Fibroblast of gingiva (primary cell): ENCODE measurements at places on chromosomes 3 and 15.

GRCh38 chr3:80521081-80521480 is 753.3 kb upstream of the ROBO1 start:
- no peak for DNase-seq

- no peak for DNase-seq
These were observed 97.3 kb downstream of the AKAP13 start for GRCh38 chr15:85477730-85478129.

DNA sequence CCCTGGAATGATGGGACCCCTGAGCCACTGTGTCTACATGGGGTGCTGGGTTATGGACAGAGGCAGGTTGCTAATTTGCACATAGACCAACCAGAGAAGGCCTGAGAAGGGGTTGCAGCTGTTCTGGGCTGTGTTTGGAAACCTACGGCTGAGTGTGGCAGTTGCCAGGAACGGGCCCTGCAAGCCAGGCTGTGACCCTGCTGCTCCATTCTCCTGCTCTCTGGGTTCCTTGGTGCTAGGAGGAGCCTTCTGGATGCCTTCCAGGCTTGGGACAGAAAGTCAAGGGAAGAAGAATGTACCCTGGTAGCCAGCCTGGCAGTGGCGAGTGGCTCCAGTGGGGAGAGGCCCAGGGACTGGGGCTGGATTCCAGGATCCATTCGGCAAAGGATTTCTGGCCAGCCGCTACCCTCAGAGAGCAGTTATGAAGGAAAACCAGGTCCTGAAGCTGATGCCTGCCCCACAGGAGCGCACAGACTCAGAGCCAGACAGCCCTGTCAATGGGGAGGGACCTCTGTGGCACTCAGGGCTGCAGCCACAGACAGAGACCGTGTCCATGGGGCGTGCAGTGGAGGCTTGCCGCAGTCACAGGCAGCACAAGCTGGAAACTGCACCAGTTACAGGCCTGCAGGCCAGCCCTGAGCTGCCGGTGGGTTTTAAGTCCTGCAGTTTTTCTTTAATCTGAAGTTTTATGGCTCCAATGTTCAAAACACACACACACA is 55.1 kb upstream of the ACAD9 start:
- no peak for DNase-seq

- no peak for DNase-seq
These were observed 1361.4 kb downstream of the ROBO1 start for GRCh38 chr3:78406396-78406795.

DNA sequence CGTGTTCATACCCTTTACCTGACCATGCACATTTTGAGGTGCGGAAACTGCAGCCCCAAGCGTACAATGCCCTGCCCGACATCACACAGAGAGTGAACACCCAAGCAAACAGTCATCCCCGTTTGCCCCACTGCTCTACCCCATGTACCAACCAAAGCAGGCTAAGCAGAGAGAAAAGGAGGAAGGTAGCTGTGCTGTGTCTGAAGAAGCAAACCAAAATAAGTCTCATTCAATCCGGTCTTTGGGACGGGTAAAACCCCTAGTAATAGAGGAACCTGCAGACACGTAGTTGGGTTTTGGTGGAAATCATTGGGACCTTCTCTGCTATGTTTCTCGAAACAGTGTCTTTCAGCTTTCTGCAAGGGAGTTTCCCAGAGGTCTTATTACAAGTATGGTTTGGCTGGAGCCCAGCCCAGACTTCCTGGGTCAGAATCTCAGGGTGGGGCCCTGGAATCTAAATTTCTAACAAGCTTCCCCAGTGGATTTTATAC is 164.6 kb upstream of the HES1 start:
- DNase-seq, result no peak

- no peak for DNase-seq
These were observed 172.2 kb downstream of the PPM1L start for GRCh38 chr3:160928183-160928726.

- no peak for DNase-seq
These were observed 25.2 kb downstream of the GOLGA6D start for GRCh38 chr15:75307778-75308390.

DNA sequence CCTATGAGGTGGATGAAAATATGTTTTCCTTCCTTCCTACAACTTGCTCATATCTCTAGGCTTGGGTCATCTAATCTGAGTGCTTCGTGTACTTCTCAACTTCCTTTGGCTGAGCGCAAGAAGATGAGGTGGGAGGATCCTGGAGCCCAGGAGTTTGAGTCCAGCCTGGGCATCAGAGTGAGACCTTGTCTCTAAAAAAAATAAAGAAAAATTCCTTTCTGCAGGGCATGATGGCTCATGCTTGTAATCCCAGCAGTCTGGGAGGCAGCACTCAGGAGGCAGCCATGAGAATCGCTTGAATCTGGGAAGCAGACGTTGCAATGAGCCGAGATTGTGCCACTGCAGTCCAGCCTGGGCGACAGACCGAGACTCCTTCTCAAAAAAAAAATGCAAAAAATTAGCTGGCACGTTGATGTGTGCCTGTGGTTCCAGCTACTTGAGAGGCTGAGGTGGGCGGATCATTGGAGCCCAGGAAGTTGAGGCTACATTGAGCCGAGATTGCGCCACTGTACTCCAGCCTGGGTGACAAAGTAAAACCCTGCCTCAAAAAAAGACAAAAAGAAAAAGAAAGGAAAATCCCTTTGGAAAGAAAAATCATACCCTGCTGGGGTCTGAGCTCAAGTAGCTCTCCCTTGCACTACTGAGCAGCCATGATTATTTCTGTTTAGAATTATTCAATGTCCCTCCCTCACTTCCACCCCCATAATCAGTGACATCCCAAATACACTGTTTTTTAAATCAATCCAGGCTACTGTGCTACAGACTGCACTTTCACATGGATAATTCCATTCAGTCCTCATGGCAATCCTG is 28.0 kb upstream of the RAB11A start:
- DNase-seq, result peak; percentile 65

DNA sequence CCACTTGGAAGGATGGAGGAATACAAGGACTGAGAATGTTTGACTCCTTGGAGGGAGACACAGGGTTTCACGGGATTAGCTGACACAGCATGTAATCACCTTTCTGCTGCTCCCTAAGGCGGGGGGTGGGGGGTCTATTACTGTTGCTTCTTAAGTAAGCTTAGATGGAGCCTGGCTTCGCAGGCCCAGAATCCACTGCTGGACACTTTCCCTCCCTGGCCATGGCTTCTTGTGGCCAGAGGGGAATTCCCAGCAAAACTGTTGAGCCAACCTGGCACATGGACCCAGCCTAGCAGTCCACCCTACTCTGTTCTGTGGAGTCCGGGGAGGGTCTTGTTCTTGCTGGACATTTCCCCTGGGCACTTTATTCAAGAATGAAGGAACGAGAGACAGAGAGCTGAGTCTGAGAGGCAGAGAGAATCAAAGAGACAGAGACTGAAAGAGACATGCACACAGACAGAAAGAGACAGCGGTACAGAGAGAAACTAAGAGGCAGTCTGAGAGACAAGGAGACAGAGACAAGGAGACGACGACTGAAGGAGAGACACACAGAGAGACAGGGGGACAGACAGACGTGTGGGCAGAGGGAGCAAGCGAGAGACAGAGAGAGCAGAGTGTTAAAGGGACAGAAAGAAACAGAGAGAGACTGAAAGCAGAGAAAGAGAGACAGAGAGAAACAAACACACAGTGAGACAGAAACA is 55.6 kb upstream of the DLG1 start:
- DNase-seq, result no peak

GRCh38 chr15:67146234-67146633 is 80.8 kb downstream of the SMAD3 start:
- DNase-seq, result peak; percentile 27

- no peak for DNase-seq
These were observed 108.8 kb downstream of the CTNNB1 start for GRCh38 chr3:41308119-41308518.

GRCh38 chr3:190356246-190356645 is 31.7 kb upstream of the CLDN16 start:
- DNase-seq, result no peak

- DNase-seq, result no peak
These were observed 42.7 kb upstream of the RASGRF1 start for GRCh38 chr15:79133309-79133708.

- peak; percentile 90 for DNase-seq
These were observed 71.9 kb downstream of the MGLL start for GRCh38 chr3:127750226-127751031.

GRCh38 chr3:194572944-194573491 is 60.2 kb downstream of the TMEM44 start:
- DNase-seq, result peak; percentile 20

DNA sequence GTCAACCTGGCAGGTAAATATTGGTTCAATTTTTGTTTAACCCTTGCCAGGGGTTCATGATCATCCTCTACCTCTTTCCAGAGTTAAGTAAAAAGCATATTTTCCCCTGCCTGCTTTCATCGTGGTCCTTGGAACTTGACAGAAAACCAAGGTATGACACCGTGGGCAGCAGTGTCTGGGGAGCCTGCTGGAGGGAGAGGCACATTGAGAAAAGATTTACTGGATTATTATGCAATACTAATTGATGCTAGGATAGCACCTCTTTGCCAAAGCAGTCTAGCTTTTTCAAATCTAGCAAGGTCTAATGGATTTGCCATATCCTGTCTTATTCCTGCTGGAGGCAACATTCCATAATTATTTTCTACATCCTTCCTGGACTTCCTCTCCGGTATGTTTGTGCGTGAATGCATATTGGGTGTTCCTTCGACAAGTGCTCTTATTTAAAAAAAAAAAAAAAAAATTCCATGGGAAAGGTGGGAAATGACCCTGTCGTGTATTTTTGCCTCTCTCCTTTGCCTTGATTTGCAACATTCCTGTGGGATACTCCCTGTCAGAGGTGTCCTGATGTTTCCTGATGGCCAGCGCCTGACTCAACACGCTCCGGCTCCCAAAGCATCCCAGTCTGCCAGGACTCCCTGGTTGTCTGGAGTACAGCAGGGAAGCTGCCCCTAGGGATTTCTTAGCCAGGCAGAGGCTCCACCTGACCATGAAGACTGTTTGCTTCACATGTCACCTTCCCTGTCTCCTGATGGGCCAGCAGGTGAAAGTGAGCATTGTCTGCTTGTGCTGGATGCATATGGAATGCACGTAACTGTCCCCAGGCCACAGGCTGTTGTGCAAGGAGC is 6.3 kb downstream of the BHLHE40 start:
- DNase-seq, result no peak

GRCh38 chr3:194849166-194849875 is 163.6 kb downstream of the FAM43A start:
- DNase-seq, result no peak

DNA sequence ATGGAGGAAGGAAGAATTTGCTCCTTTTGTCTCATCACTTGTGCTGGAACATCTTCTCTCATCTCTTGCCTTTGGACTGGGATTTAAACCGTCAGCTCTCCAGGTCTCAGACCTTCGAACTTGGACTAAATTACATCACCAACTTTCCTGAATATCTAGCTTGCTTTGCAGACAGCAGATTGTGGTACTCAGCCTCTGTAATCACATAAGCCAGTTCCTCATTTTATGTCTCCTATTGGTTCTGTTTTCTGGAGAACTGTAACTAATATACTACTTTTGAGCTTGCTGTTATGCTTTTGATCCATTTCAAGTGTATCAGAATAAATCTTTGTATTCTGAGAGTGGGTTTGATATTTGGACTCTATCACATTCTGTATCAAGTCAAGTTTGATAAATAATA is 164.3 kb upstream of the VEPH1 start:
- DNase-seq, result no peak

DNA sequence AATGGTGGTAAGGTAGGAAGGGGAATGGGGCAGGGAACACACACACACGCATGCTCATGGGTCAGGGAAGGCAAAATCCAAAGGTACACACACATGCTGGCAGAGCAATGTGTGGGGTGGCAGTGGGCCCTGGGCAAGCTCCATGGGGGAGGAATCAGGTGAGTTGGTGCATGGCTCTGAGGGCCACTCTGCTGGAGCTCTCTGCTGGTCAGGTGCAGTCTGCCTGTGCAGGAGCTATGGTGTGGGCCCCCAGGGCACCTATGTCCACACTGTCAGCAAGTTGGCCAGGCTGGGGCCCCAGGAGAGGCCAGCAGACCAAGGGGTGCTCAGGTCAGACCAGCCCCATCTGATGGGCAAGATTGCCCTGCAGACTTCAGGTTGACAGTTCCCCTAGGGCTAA is 90.1 kb upstream of the GAP43 start:
- DNase-seq, result no peak

- no peak for DNase-seq
These were observed 6.7 kb downstream of the ZBTB47 start for GRCh38 chr3:42660131-42660715.

GRCh38 chr15:68518046-68518445 is 60.7 kb upstream of the CORO2B start:
- DNase-seq, result no peak

DNA sequence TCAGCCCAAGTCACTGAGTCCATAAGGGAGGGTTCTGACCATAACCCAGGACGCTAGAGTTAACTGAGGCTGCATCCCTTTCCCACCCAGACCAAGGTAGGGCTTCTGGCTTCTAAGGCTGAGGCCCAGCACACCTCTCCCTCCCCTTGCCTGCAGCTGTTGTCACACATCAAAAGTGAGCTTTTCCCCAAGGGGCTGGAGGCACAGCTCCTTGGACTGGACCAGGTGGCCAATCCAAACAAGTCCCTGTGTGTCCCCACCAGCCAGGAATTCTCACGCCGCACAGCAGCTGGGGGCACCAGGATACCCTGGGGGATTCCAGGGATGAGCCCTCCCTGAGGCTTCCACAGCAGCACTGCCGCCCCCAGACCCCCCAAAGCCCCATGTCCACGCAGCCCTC is 22.3 kb upstream of the ISLR2 start:
- no peak for DNase-seq

DNA sequence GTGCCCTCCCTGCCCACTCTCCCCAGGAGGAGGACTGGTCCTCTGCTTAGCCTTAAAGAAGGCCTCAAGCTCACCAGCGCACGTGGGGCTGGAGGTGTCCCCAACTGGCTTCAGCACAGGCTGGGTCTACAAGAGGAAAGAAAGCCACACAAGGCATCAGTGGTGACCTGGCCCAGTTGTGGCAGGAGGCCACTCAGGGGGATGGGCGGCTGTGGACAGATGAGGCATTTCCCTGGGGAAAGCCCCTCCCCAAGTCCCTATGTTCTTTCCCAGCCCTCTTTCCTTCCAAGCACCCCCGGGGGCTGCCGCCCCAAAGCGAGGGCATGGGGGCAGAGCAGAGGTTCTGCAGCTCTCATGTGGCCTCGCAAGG is 155.2 kb upstream of the TLE3 start:
- no peak for DNase-seq

- DNase-seq, result no peak
These were observed 21.0 kb downstream of the IFT57 start for GRCh38 chr3:108201258-108201657.

- peak; percentile 93 for DNase-seq
These were observed 22.9 kb downstream of the SMAD6 start for GRCh38 chr15:66724732-66725463.

DNA sequence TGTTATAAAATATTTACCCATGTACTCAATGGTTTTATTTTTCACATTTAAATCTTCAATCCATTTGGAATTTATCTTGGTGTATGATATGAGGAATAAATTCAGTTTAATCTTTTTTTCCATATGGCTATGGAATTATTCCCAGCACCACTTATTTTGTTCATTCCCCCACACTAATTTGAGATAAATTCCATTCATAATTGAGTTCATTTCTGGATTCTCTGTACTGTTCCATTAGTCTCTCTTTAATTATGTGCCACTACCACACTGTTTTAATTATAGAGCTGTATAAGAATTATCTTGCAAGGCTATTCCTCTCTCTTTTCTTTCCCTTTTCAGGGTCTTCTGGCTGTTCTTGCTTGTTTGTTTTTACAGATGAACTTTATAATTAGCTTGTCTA is 34.6 kb downstream of the PDE8A start:
- no peak for DNase-seq
